Activated T-helper 1 cell treated with anti-CD3 and anti-CD28 coated beads, Interleukin-12 subunit alpha, Interleukin-12 subunit beta, Interleukin-2, Interleukin-4 antibody, amounts not matched to agents 30 ng/mL and 10 ng/mL and 1 ng/mL, durations not matched to agents 14 hours and 24 hours and 36 hours (primary cell): ENCODE measurements at places on chromosomes 3 and 15.

GRCh38 chr3:140724856-140725812, 47.3 kb downstream of the TRIM42 start:
- no peak overlapping the region for H3K27ac ChIP-seq
- no peak for DNase-seq
- H3K4me1 ChIP-seq = peaks cover 8% of the 10 kb centered on the region
- no peak overlapping the region for H3K4me3 ChIP-seq

- no peak overlapping the region for H3K4me3 ChIP-seq
- peaks cover 40% of the 10 kb centered on the region for H3K36me3 ChIP-seq
- peak overlapping the region; percentile 71 for H3K27ac ChIP-seq
- DNase-seq = no peak
- no peaks in the 10 kb centered on the region for H3K27me3 ChIP-seq
These were observed 34.6 kb downstream of the PAK2 start for GRCh38 chr3:196774191-196774820.

DNA sequence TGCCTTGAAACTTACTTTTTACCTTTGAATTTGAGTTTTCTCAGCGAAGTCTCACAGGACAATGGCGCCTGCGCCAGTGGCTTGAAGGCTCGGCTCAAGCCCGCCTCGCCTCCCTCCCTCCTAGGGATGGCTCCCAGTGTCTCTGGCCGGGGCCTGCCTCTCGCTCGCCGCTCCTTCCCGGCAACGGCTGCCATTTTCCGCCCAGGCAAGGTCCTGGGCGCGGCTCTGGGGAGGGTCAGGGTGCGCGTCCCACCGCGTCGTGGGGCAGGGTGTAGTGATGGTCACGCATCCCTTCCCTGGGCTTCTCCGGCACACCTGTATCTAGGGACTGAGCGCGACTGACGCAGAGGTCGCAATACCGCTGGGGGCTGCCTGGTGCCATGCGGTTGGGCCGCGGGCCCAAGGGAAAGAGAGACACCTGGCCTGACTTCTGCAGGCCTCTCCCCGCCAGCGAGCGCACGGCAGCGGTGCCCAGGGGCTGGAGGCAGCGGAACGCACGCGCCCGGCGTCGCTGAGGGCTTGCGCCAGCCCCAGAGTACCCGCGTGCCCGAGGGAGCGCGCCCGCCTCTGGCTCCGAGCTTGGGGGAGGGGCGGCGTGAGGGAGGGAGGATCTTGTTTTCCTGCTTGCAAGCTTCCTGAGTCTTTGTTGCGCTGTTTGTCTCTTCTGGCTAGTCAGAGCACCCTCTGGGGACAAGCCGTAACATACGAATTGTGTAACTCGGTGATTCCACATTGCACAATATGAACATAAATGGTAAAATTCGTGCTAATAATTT, 20.7 kb upstream of the FEM1B start:
- peaks cover 6% of the 10 kb centered on the region for H3K4me1 ChIP-seq
- H3K27ac ChIP-seq = peak overlapping the region; percentile 40
- H3K36me3 ChIP-seq = no peaks in the 10 kb centered on the region
- DNase-seq = peak; percentile 59

- no peak for DNase-seq
- H3K36me3 ChIP-seq = no peaks in the 10 kb centered on the region
- no peak overlapping the region for H3K27ac ChIP-seq
- H3K4me3 ChIP-seq = no peak overlapping the region
- no peaks in the 10 kb centered on the region for H3K4me1 ChIP-seq
- H3K27me3 ChIP-seq = no peaks in the 10 kb centered on the region
These were observed 18.6 kb upstream of the SLC41A3 start for GRCh38 chr3:126102530-126102951.

DNA sequence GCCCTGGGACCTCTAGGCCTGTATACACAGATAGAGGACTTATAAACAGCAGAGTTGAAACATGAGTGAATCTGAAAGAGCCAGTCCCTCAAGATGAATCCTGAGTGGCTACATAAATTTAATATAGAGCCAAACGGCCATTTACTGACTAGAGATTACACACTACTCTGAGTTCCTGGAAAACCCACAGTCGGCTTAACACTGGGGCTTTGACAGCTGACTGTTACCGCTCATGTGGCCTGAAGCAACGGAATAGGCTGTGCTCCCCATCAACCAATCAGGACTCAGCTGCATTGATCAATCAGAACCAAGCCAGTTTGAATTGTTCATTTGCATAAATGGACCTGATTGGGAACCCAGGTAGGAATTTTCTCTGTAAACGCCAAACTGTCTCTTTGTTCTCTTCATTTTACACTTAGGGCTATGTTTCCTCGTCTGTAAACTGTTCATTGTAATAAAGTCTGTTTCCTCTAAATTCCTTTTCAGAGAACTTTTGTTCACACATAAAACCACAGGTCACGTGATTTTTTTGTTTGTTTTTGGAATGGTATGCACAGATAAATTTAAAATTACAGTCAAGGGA, 40.5 kb downstream of the CCNL1 start:
- peak overlapping the region; percentile 29 for H3K27ac ChIP-seq
- peak; percentile 44 for DNase-seq
- H3K4me3 ChIP-seq = peak overlapping the region; percentile 49
- no peaks in the 10 kb centered on the region for H3K27me3 ChIP-seq
- H3K36me3 ChIP-seq = peaks cover 12% of the 10 kb centered on the region
- peaks cover 20% of the 10 kb centered on the region for H3K4me1 ChIP-seq

GRCh38 chr15:78392430-78392829, 45.6 kb upstream of the IREB2 start:
- H3K27me3 ChIP-seq = peaks cover 2% of the 10 kb centered on the region
- no peak overlapping the region for H3K27ac ChIP-seq
- H3K4me1 ChIP-seq = no peaks in the 10 kb centered on the region
- no peak for DNase-seq
- no peaks in the 10 kb centered on the region for H3K36me3 ChIP-seq
- H3K4me3 ChIP-seq = no peak overlapping the region

GRCh38 chr3:131048030-131048429, 21.4 kb downstream of the NEK11 start:
- H3K27me3 ChIP-seq = peaks cover 16% of the 10 kb centered on the region
- H3K27ac ChIP-seq = no peak overlapping the region
- peaks cover 12% of the 10 kb centered on the region for H3K36me3 ChIP-seq
- H3K4me1 ChIP-seq = peaks cover 6% of the 10 kb centered on the region
- DNase-seq = no peak
- no peak overlapping the region for H3K4me3 ChIP-seq

DNA sequence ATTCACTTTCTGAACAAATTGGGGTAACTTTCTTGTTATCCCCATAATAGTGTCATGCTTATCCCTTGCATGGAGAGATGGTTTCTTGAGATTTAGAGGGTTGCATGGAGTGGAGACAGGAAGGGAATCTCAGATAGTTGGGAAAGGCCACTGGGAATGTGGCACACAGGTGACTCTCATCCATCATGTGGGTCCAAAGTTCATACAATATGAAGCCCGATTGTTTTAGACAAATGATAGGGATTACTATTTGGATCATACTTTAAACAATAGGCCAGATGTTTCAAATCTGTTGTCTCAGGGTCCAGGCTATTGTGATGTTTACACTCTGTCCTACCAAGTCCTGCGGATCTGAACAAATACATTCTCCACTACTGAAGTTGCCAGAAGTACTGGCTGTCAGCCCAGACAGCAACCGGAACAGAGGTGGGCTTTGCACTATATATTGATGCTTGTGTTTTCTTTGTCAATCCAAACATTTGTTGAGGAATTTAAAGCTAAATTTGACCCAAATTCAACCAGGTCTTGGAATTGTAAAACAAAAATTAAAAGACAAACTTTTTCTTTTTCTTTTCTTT, 39.2 kb upstream of the NMNAT3 start:
- H3K36me3 ChIP-seq = no peaks in the 10 kb centered on the region
- H3K4me3 ChIP-seq = no peak overlapping the region
- no peak overlapping the region for H3K27ac ChIP-seq

- no peak overlapping the region for H3K27ac ChIP-seq
- DNase-seq = no peak
- H3K4me3 ChIP-seq = no peak overlapping the region
These were observed 276.9 kb upstream of the IL12A start for GRCh38 chr3:159711560-159712333.

DNA sequence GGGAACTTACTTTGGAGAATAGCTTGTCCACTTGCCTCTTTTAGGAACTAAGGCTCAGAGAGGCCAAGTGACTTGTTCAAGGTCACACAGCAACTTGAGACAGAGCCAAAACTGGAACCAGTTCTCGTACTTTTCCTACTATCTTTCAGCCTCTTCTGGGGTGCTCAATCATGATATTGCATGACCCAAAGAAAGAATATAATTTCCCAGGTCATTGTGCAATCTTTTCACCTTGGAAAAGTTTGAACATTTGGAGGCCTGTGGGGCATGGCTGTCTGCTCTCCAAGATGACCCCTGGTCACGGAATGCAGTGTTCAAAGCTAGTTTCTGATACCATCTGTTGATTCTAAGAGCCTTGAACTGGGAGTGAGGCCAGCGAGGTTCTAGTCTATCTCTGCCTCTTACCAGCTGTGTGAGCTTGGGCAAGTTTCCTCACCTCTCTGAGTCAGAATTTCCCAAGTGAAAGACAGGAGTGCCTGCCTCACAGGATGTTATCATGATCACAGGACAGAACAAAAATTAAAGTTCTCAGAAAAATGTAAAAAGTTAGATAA, 89.7 kb downstream of the BDH1 start:
- no peak for DNase-seq
- H3K27me3 ChIP-seq = peaks cover 8% of the 10 kb centered on the region
- no peak overlapping the region for H3K4me3 ChIP-seq
- no peaks in the 10 kb centered on the region for H3K36me3 ChIP-seq

GRCh38 chr3:184381261-184382224, 1.7 kb downstream of the CHRD start:
- H3K27ac ChIP-seq = no peak overlapping the region
- no peaks in the 10 kb centered on the region for H3K4me1 ChIP-seq
- H3K4me3 ChIP-seq = no peak overlapping the region
- DNase-seq = no peak

- DNase-seq = no peak
- H3K4me1 ChIP-seq = peaks cover 32% of the 10 kb centered on the region
- peaks cover under 1% of the 10 kb centered on the region for H3K36me3 ChIP-seq
- no peak overlapping the region for H3K4me3 ChIP-seq
- H3K27ac ChIP-seq = no peak overlapping the region
- H3K27me3 ChIP-seq = peaks cover 1% of the 10 kb centered on the region
These were observed 14.9 kb upstream of the CSRNP1 start for GRCh38 chr3:39168156-39168780.

DNA sequence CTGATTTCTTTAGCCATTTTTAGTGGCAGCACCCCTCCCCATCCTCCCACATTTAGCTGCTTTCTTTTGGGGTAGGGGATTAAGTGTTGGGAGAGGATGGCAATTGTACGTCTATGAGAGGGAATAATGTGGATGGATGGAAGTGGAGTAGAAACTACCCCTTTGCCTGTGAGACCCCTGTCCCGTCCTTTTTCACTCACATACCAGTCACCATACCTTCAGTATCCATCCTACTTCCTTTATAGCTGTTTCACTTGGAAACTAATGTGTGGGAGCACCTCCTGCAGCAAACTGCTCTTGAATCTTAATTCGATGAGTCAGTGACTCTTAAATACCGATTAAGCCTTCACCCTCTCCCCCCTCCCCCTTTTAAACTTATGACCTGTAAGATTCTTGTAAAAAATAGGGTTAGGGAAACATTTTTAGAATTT, 730 bp downstream of the SPRED1 start:
- H3K36me3 ChIP-seq = no peaks in the 10 kb centered on the region
- H3K27ac ChIP-seq = peak overlapping the region; percentile 69
- H3K27me3 ChIP-seq = peaks cover 62% of the 10 kb centered on the region
- H3K4me3 ChIP-seq = peak overlapping the region; percentile 79

DNA sequence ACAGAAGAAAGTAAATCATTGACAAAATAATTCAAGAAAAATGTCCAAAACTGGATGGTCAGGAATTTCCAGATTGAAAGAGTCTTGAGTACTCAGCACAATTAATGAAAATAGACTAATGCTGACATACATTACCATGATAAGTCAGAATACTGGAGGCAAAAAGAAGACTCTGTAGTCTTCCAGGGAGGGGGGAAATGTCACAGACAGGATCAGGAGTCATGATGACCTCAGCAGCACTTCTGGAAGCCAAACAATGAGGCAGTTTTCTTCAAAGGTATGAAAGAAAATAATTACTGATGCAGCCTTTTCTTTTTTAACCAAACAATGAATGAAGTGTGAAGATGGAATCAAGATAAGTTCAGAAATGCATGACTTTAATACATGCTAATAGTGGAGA, 30.1 kb upstream of the SLC22A13 start:
- DNase-seq = no peak
- no peaks in the 10 kb centered on the region for H3K4me1 ChIP-seq
- no peak overlapping the region for H3K4me3 ChIP-seq
- peaks cover 70% of the 10 kb centered on the region for H3K36me3 ChIP-seq
- H3K27me3 ChIP-seq = no peaks in the 10 kb centered on the region
- H3K27ac ChIP-seq = no peak overlapping the region

DNA sequence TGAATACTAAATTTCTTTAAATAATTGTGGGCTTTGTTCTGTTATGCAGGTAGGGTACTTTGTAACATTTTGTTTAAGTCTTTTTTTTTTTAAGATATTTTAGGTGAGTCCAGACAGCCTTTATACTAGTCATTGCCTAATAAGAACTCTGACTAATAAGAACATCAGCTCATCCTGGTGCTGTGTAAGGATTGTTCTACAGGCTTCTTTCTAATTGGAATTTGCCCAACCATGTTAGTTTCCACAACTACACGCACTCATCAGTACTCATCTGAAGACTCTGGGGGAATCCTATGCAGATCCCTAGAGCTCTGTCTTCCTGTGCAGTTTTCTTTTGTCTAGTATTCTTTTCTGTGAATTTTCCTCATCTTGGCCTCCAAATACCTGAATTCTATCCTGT, 741.8 kb downstream of the IGSF11 start:
- H3K27ac ChIP-seq = no peak overlapping the region
- H3K27me3 ChIP-seq = no peaks in the 10 kb centered on the region
- H3K4me3 ChIP-seq = no peak overlapping the region
- no peaks in the 10 kb centered on the region for H3K36me3 ChIP-seq
- no peak for DNase-seq
- no peaks in the 10 kb centered on the region for H3K4me1 ChIP-seq

DNA sequence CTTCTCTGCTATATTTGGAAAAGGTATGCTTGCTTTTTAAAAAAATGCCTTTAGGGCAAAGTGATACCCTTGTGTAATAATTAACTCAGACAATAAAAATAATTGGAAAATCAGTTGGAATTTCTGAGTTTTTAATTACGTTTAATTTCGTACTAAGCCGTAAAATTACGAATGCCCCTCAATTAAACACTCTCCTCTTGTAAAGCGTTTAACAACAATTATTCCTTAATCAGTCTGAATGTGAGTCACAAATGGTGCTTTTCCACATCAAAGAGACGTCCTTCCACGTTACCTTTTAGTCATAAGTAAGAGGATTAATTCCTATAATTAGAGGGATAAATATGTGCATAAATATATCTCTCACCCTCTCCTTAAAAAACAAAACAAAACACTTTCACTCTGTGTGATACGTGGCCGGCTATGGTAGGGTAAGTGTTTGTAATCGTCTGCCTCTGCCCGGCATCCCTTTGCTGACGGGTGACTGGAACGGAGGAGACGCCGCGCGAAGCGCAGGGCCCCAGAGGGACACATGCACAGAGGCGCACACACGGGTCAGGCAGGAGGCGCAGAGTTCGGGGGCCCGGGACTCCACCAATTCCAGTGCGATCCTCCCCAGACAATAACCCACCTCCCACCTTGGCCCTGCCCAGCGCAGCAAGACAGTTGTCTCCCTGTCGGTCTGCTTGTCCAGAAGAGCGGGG, 9.7 kb upstream of the MEIS2 start:
- no peak for DNase-seq
- no peaks in the 10 kb centered on the region for H3K36me3 ChIP-seq
